HCT116 (cell line): ENCODE measurements at places on chromosomes 1 and 21. TPM values are rescaled to one million over a fixed set of nuclear protein-coding genes. Genes with fewer than 3 reads are reported as not detected.

- DNase-seq: no peak
Measured at GRCh38 chr1:181102841-181103240, 14.3 kb downstream of the IER5 start.

GRCh38 chr1:53378061-53378460, 50.2 kb upstream of the LRP8 start:
- no peak for DNase-seq

GRCh38 chr1:220894924-220895256, 15.6 kb downstream of the HLX start:
- no peak for DNase-seq

- no peak for DNase-seq
Measured at GRCh38 chr1:230240446-230241086, 173.5 kb downstream of the GALNT2 start.

DNA sequence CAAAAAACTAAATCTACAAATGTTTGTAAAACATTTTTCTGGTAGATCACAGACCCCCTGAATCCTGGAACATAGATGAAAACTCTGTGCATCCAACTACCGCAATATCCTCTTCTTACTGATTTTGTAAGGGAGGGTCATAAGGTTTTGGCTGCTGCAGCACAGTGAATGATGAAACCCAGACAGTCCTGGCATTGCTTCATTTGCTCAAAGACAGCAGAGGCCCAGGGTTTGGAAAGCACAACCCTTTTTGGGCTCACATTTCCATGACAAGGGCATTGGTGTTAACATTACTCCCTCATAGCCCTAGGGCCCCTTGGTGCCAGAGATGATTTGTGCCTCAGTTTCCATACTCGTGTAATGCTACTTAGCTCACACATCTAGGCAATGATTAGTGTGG, 51.2 kb downstream of the PLXNA2 start:
- no peak for DNase-seq

DNA sequence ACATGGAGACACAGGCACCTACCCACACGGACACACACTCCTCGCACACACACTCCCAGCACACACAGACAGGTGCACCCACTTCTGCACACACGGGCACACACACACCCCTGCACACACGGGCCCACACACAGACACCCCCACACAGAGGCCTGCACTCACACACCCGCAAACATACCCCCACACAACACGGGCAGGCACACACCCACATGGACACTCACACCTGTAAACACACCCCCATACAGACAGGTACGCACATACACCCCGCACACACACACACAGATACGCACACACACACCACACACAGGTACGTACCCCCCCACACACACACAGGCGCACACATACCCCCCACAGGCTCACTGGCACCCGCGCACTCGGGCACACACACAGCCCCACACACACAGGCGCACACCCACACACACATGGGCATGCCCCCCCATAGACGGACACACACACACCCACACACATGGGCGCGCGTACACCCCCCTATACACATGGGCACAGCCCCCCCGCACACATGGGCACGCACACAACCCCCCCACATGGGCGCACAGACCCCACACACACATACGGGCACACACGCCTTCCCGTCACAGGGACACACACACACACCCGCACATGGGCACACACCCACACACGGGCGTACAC, 6.1 kb downstream of the ATAD3A start:
- no peak for DNase-seq

GRCh38 chr1:219812086-219812485, 116.3 kb downstream of the SLC30A10 start:
- no peak for DNase-seq

The FCGR1A gene
- not detected for total RNA-seq

The KIF21B gene
- total RNA-seq: 6.1 TPM

The KCNK2 gene
- 0.27 TPM for total RNA-seq
